ENCODE measurements at places on chromosomes 12 and 14. TPM values are rescaled to one million over a fixed set of nuclear protein-coding genes. Genes with fewer than 3 reads are reported as not detected.

The GLIPR1L1 gene
- not detected for total RNA-seq

The C12orf50 gene
- total RNA-seq: not detected

The KLHL33 gene
- 0.08 TPM for total RNA-seq

The ATG101 gene
- 30.6 TPM for total RNA-seq

The ART4 gene
- 3.5 TPM for total RNA-seq
